ENCODE measurements at places on chromosomes 6 and 20. TPM values are rescaled to one million over a fixed set of nuclear protein-coding genes. Genes with fewer than 3 reads are reported as not detected.

- DNase-seq = no peak
- H3K36me3 ChIP-seq = peaks cover 21% of the 10 kb centered on the region
- peak overlapping the region; percentile 30 for H3K4me3 ChIP-seq
- peak overlapping the region; percentile 55 for H3K27ac ChIP-seq
Observed at GRCh38 chr6:157106487-157106886, 216.8 kb downstream of the TMEM242 start.

DNA sequence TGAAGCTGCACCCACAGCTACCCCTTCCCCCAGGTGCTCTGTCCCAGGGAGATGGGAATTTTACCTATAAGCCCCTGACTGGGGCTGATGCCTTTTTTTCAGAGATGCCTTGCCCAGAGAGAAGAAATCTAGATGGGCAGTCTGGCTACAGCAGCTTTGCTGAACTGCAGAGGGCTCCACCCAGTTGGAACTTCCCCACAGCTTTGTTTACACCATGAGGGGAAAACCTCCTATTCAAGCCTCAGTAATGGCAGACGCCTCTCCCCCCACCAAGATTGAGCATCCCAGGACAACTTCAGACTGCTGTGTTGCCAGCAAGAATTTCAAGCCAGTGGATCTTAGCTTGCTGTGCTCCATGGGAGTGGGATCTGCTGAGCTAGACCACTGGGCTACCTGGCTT lies 122.6 kb upstream of the MOCS1 start:
- no peaks in the 10 kb centered on the region for H3K4me1 ChIP-seq
- no peak for DNase-seq
- H3K27me3 ChIP-seq = peaks cover 1% of the 10 kb centered on the region
- H3K36me3 ChIP-seq = no peaks in the 10 kb centered on the region
- H3K4me3 ChIP-seq = no peak overlapping the region

GRCh38 chr6:42088101-42088591 lies 37.8 kb downstream of the TAF8 start:
- no peak for DNase-seq
- H3K27ac ChIP-seq = no peak overlapping the region
- H3K4me3 ChIP-seq = no peak overlapping the region
- H3K4me1 ChIP-seq = no peaks in the 10 kb centered on the region

- no peak overlapping the region for H3K4me3 ChIP-seq
- H3K36me3 ChIP-seq = peaks cover 35% of the 10 kb centered on the region
- no peaks in the 10 kb centered on the region for H3K4me1 ChIP-seq
- H3K27ac ChIP-seq = no peak overlapping the region
Observed at GRCh38 chr6:47552319-47552718, 74.7 kb downstream of the CD2AP start.

Gene NKAIN4
- not detected for total RNA-seq

DNA sequence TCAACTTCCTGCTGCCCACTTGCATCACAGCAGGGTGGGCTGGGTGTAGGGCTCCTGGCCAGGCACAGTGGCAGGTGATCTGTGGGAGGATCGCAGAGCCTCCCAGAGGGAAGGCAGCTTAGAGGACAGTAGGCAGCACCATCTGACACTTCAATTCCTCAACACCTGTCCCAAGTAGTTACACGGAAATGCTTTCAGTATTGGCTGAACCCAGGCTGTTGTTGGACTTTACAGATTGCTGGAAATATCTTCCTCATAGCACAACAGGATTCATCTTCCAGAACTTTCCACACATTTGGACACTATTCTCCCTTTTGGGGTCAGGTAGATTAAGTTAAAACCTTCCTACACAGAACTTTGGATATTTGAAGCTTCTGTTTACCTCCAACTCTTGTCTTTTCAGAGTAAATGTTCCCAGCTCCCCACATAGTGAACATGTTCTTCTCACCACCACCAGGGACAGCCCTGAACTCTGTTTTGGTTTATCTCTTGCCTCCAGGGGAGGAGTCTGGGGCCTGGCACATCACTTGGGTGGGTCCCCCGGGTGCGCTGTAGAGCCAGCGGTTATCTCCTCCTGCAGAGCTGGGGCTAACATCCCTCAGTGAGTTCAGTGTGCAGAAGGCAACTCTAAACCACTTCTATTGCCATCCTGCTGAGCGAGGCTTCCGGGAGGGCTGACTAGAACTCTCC lies 3.5 kb upstream of the SLC22A2 start:
- H3K27ac ChIP-seq = no peak overlapping the region
- no peak overlapping the region for H3K4me3 ChIP-seq
- no peak for DNase-seq
- H3K36me3 ChIP-seq = no peaks in the 10 kb centered on the region

Gene ADIG
- not detected for total RNA-seq

DNA sequence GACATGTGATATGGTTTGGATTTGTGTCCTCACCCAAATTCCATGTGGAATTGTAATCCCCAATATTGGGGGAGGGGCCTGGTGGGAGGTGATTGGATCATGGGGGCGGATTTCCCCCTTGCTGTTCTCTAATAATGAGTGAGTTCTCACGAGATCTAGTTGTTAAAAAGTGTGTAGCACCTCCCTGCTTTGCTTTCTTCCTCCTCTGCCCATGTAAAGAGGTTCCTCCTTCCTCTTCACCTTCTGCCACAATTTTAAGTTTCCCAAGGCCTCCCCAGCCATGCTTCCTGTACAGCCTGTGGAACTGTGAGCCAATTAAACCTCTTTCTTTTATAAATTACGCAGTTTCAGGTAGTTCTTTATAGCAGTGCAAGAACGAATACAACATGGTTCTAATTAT lies 2.1 kb upstream of the ZNF451 start:
- H3K4me3 ChIP-seq = no peak overlapping the region
- peaks cover 7% of the 10 kb centered on the region for H3K36me3 ChIP-seq
- H3K4me1 ChIP-seq = peaks cover 26% of the 10 kb centered on the region
- H3K27me3 ChIP-seq = no peaks in the 10 kb centered on the region

- H3K27me3 ChIP-seq = no peaks in the 10 kb centered on the region
- DNase-seq = no peak
- H3K4me3 ChIP-seq = no peak overlapping the region
- no peaks in the 10 kb centered on the region for H3K36me3 ChIP-seq
Observed at GRCh38 chr6:129871221-129871620, 10.1 kb upstream of the TMEM244 start.

DNA sequence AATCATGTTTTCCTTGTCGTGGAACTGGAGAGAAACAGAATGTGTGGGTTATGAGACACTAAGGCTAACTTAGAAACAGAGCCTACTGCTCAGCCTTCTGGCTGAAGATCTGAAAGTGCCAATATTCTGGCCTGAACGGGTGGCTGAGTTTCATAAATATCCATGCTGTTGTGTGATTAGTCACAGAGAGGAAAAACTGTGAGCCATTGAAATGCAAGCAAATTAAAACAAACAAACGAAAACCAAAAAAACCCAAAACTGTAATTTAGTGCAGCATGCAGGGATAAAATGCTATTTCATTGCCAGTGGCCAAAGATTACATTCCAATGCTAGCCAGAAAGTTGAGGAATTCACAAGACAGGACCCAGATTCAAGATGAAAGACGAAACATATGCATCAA lies 315.1 kb downstream of the UBE3D start:
- DNase-seq = no peak
- no peaks in the 10 kb centered on the region for H3K36me3 ChIP-seq
- no peak overlapping the region for H3K4me3 ChIP-seq
- no peaks in the 10 kb centered on the region for H3K27me3 ChIP-seq

DNA sequence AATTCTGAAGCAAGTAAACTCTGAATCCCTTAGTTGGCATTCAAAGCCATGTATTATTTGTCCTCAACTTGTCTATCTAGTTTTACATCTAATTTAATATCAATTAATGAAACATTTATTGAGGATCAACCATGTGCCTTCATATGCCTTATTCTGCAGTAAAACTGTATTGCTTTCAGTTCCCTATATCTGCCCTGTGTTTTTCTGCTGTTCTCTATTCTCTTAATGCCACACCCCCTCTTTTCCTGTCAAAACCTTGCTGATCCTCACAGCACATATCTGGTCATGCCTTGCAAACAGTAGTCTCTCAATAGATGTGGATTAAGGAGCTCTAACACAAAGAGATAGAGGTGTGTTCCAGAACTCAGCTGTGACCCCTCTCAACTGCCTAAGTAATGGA lies 2.0 kb downstream of the FIG4 start:
- peaks cover 13% of the 10 kb centered on the region for H3K27me3 ChIP-seq
- H3K4me3 ChIP-seq = peak overlapping the region; percentile 40
- H3K36me3 ChIP-seq = peaks cover 9% of the 10 kb centered on the region
- H3K27ac ChIP-seq = no peak overlapping the region

- no peak overlapping the region for H3K4me3 ChIP-seq
- no peaks in the 10 kb centered on the region for H3K4me1 ChIP-seq
- no peak overlapping the region for H3K27ac ChIP-seq
- H3K27me3 ChIP-seq = no peaks in the 10 kb centered on the region
- DNase-seq = no peak
- no peaks in the 10 kb centered on the region for H3K36me3 ChIP-seq
Observed at GRCh38 chr20:7500231-7500663, 440.0 kb downstream of the HAO1 start.

DNA sequence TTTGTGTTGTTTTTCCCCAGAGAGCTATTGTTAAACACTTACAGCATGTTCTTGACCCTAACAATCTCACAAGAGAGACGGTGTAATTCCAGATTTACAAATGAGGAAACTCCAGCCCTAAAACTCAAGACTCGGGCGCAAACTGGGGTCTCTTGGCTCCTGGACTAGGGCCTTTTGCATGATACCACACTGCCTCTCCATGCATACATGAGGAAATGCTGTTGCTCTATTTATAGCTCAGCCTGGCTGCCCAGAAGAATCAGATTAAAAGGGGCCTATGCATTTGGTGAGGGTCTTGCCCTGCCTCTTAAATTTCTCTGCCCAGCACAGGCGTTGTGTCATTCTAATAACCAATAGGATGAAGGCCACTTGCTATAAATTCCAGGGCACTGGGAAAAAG lies 30.5 kb upstream of the SNRPB2 start:
- peaks cover 8% of the 10 kb centered on the region for H3K27me3 ChIP-seq
- H3K4me1 ChIP-seq = no peaks in the 10 kb centered on the region
- H3K36me3 ChIP-seq = no peaks in the 10 kb centered on the region
- no peak overlapping the region for H3K4me3 ChIP-seq
- no peak overlapping the region for H3K27ac ChIP-seq

DNA sequence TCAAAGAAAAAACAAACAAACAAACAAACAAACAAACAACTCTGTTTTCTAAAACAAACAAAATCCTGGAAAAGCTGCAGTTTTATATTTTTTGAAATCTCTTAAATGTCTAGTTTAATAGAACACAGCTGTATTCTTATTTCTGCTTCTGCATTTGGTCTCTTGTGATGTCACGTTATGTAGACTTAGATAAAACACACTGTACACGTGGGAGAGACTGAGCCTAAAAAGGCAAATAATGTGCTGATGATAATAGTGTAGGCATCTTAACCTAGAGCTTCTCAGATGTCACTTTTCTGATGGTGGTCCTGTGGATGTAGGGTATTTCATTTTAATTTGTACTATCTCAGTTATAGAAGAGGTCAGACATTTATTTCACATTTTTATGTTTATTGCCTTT lies 261.7 kb downstream of the UTRN start:
- peaks cover 58% of the 10 kb centered on the region for H3K36me3 ChIP-seq
- H3K4me1 ChIP-seq = peaks cover 10% of the 10 kb centered on the region
- H3K27me3 ChIP-seq = no peaks in the 10 kb centered on the region
